CD4-positive, alpha-beta T cell treated with Interleukin-4 for 1 hour (primary cell): ENCODE measurements at places on chromosomes 5 and 9.

- DNase-seq = no peak
Observed at GRCh38 chr9:116471093-116471906, 215.8 kb upstream of the TRIM32 start.

GRCh38 chr5:131794586-131794985, 2.2 kb downstream of the FNIP1 start:
- no peak for DNase-seq

DNA sequence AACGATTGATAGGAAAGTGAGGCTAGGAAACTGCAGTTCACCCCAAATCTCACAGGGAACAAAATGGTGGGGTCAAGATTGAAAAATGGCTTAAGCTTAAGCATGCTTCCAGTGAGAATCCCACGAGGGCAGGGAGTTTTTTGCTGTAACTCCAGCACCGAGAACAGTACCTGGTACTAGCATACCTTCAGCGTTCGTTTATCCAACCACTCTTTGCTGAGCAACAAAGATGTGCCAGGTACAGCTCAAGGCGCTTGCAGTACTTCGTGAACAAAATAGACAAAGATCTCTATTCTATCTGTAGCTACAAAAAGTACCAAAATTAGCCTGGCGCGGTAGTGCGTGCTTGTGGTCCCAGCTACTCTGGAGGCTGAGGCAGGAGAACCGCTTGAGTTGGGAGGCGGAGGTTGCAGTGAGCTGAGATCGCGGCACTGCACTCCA, 778 bp upstream of the PPP6C start:
- DNase-seq = peak; percentile 33

- no peak for DNase-seq
Observed at GRCh38 chr9:137315581-137316011, 13.5 kb upstream of the NRARP start.

GRCh38 chr5:173574983-173575382, 41.5 kb downstream of the BOD1 start:
- DNase-seq = no peak

- DNase-seq = no peak
Observed at GRCh38 chr9:27447031-27447683, 76.9 kb upstream of the IFNK start.

- DNase-seq = no peak
Observed at GRCh38 chr9:71549023-71549422, 219.3 kb downstream of the CEMIP2 start.

DNA sequence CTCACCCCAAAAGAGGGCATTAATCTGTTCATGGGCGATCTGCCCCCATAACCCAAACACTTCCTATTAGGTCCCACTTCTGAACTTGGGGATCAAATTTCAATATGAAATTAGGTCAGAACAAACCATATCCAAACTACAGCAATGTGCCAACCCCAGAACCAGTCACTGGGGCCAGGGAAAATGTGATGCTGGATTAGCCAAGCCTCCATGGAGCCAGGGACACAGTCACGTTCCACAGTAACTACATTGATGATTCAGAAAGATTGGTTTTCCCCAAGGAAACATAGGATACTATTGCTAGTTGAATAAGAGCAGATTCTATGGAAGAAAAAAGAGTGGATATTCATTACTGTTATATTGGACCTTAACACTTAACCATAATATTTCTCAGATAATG, 84.2 kb downstream of the GIN1 start:
- no peak for DNase-seq

- DNase-seq = no peak
Observed at GRCh38 chr5:56340196-56340980, 107.3 kb upstream of the ANKRD55 start.

- DNase-seq = no peak
Observed at GRCh38 chr9:104864675-104865104, 63.3 kb downstream of the ABCA1 start.

- no peak for DNase-seq
Observed at GRCh38 chr9:76451234-76451633, 7.7 kb upstream of the GCNT1 start.

GRCh38 chr5:68680366-68680765, 413.4 kb upstream of the SLC30A5 start:
- no peak for DNase-seq

- DNase-seq = no peak
Observed at GRCh38 chr5:116992681-116993080, 418.1 kb upstream of the SEMA6A start.

- DNase-seq = no peak
Observed at GRCh38 chr5:10036136-10036815, 213.4 kb downstream of the ATPSCKMT start.

- DNase-seq = no peak
Observed at GRCh38 chr5:174920906-174921550, 196.6 kb downstream of the MSX2 start.

DNA sequence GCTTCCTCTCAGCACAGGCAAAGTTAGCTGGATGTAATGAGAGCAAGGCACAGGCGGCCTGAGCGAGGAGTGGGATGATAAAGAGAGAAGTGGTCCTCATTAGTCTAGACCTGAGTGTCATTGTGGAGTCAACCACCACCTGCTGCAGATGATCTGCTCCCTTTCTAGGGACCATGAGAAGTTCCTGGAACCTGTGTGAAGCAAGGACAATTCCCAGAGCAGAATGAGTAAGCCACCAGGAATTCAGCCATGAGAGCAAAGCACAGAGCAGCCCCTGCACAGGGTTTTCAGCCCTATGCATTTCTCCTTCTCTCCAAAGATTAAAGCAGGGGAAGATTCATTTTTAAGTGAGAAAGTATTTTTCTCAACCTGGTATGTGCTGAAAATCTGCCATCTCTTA, 146.8 kb upstream of the SPEF2 start:
- no peak for DNase-seq

GRCh38 chr9:121353241-121354061, 16.6 kb downstream of the STOM start:
- DNase-seq = peak; percentile 80
